ENCODE measurements at places on chromosomes 5 and 9.
A peak's percentile ranks its signal among the peaks of the same experiment; 100 is the strongest.

DNA sequence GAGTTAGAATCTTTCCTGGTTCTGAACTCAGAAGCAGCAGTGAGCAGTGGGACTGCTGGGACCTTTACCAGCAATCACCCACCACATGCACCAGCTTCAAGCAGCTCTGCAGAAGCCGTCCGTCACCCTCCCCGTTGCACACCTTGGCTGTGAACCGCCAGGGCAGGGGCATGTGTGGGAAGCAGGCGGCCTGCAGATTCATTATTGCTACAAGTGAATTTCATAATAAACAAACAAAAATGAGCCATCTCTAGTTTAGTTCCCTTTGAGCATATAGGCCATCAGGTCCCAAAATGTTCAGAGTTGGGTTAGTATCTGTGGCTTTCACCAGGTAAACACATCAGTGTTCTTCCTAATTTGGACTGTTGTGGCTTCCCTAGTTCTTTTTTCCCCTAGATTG is 17.5 kb downstream of the PALM2AKAP2 start:
- DNase-seq = no peak

- peak; percentile 45 for DNase-seq
Observed at GRCh38 chr9:127860260-127860659, 5.8 kb upstream of the ENG start.

DNA sequence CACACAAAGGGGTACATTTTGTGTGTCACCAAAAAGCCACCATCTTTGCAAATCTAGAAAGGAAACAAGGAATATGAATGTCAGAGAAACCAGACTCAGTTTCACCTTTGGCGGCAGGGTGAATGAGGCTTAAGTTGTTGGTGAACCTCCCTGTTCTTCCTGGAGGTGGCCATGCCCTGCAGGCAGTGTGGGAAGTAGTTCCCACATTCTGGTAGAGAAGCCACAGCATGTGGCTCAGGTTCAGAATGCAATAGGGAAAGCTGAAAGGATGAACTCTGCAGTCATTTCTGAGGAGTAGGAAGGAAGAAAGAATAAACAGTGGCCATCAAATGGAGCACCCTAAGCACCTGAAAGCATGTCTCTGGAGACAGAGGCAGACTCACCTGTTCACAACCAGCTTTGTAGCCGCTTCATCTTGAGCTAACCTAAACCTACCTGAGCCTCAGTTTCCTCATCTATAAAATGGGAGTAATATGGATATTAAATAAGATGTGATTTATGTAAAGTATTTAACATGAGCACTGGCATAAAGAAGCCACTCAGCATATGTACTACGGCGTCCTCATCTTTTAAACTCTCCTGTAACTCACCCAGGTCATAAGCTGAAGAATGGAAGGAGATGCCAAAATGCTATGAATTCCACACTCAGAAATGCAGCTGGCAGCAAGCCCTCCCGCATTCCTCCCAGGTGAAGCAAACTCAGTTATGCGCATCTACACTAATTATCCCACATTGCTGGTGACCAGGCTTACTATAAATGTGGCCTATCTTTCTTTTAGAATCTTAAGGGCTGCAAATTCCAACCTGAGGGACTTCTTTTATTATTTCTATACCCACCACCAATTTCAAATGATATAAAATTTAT is 86.0 kb downstream of the ZNF608 start:
- no peak for DNase-seq

DNA sequence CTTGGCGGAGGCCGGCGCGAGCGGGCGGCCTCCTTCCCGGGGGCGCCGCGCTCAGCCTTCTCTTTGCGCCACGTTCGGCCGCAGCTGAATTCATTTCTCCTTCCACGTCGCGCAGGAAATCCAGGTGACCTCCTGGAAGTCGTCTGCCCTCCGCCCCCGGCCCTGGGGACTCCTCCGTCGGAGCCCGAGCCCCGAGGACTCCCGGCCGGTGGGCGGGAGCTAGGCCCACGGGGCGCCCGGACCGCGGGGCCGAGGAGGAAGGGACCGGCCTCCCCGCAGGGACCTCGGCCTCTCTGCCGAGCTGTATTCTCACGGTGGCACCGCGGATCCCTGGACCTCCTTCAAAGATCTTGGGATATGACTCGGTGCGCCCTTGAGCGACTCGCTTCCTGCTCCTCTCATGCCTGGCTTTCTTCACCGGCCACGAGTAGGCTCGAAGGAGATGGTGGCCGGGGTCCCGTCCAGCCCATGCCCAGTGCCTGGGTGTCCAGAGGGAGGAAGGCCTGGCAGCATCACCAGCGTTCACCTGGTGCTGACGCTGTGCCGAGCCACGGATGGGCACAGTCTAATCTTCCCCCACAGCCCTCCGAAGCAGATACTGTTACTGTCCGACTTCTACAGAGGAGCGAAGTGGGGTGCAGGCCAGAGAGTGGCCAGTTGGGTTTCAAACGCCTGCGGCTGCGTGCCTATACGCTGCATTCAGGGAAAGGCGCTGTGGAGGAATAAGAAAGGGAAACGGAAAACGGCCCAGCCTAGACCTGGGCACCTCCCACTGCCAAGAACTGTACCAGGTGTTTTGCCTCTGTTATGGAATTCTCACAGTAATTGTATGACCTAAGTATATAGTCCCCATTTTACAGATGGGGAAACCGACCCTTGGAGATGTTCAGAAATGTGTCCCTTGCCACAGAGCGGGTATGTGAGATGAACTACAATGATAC is 47.3 kb downstream of the PAX5 start:
- DNase-seq = no peak

- DNase-seq = no peak
Observed at GRCh38 chr5:134245101-134245604, 19.3 kb upstream of the PPP2CA start.

DNA sequence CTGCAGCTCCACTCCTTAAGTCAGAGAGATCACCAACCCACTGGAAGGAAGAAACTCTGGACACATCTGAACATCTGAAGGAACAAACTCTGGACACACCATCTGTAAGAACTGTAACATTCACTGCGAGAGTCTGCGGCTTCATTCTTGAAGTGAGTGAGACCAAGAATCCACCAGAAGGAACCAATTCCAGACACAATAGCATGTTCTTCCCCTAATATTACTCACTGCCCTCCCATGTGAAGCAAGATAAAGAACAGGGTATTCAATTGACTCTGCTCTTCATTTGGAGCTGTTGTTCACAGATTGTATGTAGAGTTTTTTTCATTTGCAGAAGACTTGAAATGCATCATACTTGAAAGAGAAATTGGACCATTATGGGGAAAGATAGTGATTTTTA is 10.8 kb downstream of the SAXO1 start:
- DNase-seq = no peak

DNA sequence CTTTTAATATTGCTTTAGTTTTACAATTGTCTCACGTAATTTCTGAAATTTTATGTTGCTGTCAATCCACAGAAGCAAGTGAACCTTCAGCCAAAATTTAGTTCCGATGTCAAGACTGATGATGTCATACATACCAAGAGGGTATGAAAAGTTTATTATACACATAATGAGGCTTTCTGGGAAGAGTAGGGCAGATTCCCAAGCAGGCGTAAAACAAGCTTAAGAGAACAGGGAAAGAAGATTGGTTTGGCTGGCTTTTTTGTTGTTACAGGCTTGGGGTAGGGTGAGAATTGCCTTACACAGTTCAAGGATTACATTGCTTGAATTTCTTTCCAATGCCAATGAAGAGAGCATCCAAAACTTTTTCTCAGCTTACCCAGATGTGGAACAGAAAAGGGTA is 1962.9 kb upstream of the CDH6 start:
- DNase-seq = no peak

DNA sequence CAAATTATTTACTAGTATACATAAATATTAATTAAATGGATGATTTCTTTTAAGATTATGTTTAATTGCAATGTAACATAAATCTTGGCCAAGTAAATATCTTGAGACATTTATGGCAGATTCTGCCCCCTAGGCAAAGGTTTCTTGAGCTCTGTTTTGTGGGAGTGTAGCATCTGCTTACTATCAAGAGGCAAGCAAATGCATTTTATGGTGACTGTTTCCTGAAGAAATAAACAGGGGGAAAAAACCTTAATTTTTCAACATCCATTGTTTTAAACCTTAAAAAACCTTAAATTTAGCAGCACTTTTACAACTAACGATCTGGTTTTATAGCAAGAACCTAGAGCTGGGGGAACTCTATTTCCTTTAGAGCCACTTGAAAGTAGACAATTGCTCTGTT is 25.7 kb upstream of the FREM1 start:
- no peak for DNase-seq

DNA sequence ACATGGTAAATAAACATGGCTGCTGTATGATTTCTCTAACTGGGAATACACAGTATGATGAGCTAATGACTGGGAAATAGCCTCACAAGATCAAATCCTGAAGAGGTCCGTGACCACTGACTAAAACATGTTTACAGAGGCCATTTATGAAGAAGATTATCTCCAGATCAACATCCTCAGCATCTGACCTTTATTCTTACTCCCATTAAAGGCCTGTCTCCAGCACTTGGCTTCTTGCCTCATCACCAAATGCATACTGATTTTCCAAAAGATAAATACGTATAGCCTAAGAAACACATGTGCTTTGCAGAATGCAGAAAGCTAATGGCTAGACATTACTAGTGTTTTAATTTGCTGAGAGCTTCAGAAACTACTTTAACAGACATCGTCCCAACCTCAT is 108.0 kb upstream of the TSLP start:
- no peak for DNase-seq

- DNase-seq = no peak
Observed at GRCh38 chr5:143717400-143717799, 94.6 kb upstream of the HMHB1 start.

DNA sequence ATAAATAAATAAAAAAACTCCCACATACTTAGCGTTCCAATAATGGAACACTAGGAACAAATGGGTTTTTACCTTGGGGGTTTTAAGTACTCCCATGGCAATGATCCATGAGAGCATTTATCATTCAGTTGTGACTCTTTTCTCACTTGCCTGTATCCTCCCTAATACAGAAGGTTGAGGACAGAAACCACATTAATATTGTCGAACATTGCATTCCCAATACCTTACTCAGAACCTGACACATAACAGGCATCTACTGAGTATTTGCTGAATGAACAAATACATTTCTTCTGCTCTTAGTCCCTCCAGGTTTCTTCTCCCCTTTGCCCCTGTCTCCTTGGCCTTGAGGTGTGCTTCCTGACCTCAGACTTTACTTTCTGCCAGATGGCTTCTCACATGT is 175.9 kb downstream of the CEMIP2 start:
- no peak for DNase-seq

DNA sequence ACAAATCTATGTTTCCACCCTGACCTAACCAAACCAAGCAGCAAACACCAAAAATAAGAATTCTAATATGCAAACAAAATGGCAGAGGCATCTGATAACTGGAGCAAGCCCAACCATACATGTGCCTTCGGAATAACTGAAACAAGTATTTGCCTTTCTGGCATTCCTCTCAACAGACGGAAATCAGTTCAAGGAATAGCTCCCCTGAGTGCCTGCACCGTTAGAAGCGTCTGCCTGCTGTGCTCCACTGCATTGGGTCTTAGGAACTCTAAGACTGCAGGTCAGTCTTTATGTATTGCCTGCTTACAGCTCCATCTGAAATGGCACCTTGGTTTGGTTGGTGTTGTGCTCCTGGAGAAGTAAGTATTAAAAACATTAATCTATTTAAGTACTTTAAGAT is 98.5 kb downstream of the MRPS27 start:
- no peak for DNase-seq

GRCh38 chr5:141521244-141521781 is 32.4 kb downstream of the PCDHGC5 start:
- DNase-seq = no peak

DNA sequence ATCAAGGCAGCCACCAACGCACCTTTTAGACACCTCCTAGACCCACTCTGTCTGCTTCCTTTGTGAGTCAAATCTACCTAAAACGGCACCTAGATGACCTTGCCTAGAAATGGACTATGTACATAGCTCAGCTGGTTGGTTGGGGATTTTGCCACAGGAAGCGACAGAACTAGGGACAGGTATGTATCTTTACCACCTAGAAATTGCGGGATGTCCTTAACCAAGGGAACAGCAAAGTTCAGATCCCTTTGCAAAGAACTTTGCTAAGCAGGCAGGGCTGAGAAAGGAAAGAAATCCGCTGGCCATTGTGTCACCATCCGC is 2.0 kb upstream of the ENC1 start:
- DNase-seq = no peak

DNA sequence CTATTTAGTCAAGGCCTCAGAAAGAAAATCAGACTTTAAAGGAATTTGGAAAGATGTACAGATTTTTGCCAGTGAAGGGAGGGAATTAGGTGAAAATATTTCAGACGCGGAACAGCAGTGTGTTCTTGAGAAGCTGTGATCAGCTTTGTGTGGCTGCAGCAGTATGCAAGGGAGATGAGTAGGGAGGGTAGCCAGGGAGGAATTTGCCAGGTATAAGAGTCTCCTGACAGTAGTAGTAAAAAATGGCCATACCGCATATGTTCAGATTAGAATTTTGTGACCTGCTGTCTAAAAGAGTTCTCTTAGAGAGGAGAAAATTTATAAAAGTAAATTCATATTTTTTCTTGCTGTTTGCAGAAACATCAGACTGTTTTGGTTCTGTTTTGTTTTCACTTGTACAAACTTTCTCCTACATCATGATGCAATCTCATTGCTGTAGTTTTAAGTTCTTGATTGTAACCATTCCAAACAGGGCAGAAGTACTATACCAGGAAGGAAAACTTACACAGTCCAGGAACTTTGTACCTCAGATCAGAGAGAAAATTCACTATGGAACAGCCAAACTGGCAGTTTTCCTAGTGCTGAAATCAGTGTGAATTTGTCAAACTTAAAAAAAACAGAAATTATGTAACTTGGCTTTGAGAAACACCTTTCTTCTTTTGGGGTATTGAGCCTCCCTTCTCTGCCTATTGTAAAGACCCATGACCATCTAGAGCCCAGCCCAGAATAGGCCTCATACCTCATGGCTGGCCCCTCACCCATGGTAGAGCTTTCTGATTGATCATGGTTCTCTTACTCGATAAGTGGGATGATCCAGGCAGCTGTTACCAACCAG is 78.4 kb upstream of the NR3C1 start:
- no peak for DNase-seq

DNA sequence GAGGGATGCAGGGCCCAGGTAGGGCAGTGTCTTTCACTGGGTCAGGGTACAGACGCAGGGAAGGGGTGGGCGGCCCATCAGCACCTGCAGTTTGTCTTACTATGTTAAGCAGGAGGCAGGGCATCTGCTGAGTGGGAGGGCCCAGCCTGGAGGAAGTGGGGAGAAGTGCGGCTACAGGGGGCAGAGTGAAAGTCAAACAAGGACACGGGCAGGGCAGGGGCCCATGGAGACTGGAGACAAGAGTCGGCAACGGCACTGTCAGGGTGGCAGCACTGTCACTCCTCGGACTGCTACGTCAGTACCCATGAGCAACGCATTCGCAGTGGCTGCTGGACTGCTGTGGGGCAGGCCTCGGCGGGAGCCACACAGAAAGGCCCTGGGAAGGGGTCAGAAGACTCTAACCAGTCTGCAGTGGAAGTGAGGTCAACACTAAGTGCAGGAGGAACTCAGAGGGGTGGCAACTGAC is 19.7 kb downstream of the CAMSAP1 start:
- no peak for DNase-seq

All from BE2C (cell line).